Vein endothelial cell (primary cell): ENCODE measurements at places on chromosomes 3 and 15. TPM values are rescaled to one million over a fixed set of nuclear protein-coding genes. Genes with fewer than 3 reads are reported as not detected.

TRH gene
- total RNA-seq, result not detected in 2 replicates

RHOA gene
- 712 and 751 TPM in 2 replicates for total RNA-seq

MEX3B gene
- 13.1 and 16.3 TPM in 2 replicates for total RNA-seq

SLC15A2 gene
- total RNA-seq, result under 0.01 and 0.33 TPM in 2 replicates

ADGRG7 gene
- total RNA-seq, result not detected in 2 replicates

GJD2 gene
- not detected in 2 replicates for total RNA-seq

PCSK6 gene
- total RNA-seq, result 1.6 and 3.3 TPM in 2 replicates

PPCDC gene
- total RNA-seq, result 9.5 and 12.7 TPM in 2 replicates

OXTR gene
- total RNA-seq, result 0.29 and 0.65 TPM in 2 replicates

ABHD10 gene
- 27.8 and 31.3 TPM in 2 replicates for total RNA-seq

GCNT3 gene
- total RNA-seq, result not detected in 2 replicates

SOX2 gene
- not detected in 2 replicates for total RNA-seq

RBP2 gene
- total RNA-seq, result not detected in 2 replicates

KCNAB1 gene
- total RNA-seq, result 0.19 and 0.33 TPM in 2 replicates

CLDN16 gene
- under 0.01 TPM in 2 replicates for total RNA-seq

FSD2 gene
- total RNA-seq, result under 0.01 TPM in 1 of 2 replicates, not detected in the other

MLH1 gene
- 37.6 and 44.4 TPM in 2 replicates for total RNA-seq

CD200 gene
- total RNA-seq, result 10.2 and 14.7 TPM in 2 replicates

KCNMB3 gene
- 2.3 and 4.2 TPM in 2 replicates for total RNA-seq

LEKR1 gene
- total RNA-seq, result 0.33 and 0.48 TPM in 2 replicates

ZNF592 gene
- total RNA-seq, result 16.2 and 18.0 TPM in 2 replicates

KLHL25 gene
- 4.5 and 5.6 TPM in 2 replicates for total RNA-seq

RFT1 gene
- 14.4 and 20.4 TPM in 2 replicates for total RNA-seq

CTXND1 gene
- total RNA-seq, result not detected in 2 replicates

OSBPL10 gene
- 32.7 and 55.8 TPM in 2 replicates for total RNA-seq

ILDR1 gene
- total RNA-seq, result not detected in 2 replicates

COL7A1 gene
- total RNA-seq, result under 0.01 and 0.19 TPM in 2 replicates

BUB1B gene
- 14.0 and 28.1 TPM in 2 replicates for total RNA-seq

SAXO2 gene
- total RNA-seq, result 0.33 and 1.8 TPM in 2 replicates

NANOGP8 gene
- 0.38 TPM in 1 of 2 replicates, not detected in the other for total RNA-seq

MST1R gene
- 0.29 and 0.33 TPM in 2 replicates for total RNA-seq

MEGF11 gene
- under 0.01 TPM in 1 of 2 replicates, not detected in the other for total RNA-seq

KAT2B gene
- total RNA-seq, result 7.8 and 13.4 TPM in 2 replicates

ALG1L2 gene
- not detected in 2 replicates for total RNA-seq

TUSC7 gene
- total RNA-seq, result not detected in 2 replicates

ATP10A gene
- 0.19 TPM in 1 of 2 replicates, not detected in the other for total RNA-seq

RNU5B-1 gene
- not detected in 2 replicates for total RNA-seq

CADPS gene
- total RNA-seq, result not detected in 2 replicates

MESP2 gene
- 0.19 TPM in 1 of 2 replicates, not detected in the other for total RNA-seq

SRGAP3 gene
- 0.29 and 0.98 TPM in 2 replicates for total RNA-seq

CSPG4 gene
- total RNA-seq, result 0.19 and 0.33 TPM in 2 replicates

ROBO2 gene
- under 0.01 TPM in 1 of 2 replicates, not detected in the other for total RNA-seq

ANKRD34C gene
- total RNA-seq, result not detected in 2 replicates

GNAT1 gene
- not detected in 2 replicates for total RNA-seq

ITIH3 gene
- total RNA-seq, result not detected in 2 replicates

PRR20G gene
- total RNA-seq, result not detected in 2 replicates

CKMT1B gene
- not detected in 2 replicates for total RNA-seq

KNL1 gene
- 11.8 and 29.8 TPM in 2 replicates for total RNA-seq

FANCD2OS gene
- total RNA-seq, result not detected in 2 replicates

STRIT1 gene
- total RNA-seq, result not detected in 2 replicates

PATL2 gene
- total RNA-seq, result under 0.01 and 0.29 TPM in 2 replicates

WDR93 gene
- total RNA-seq, result 0.10 TPM in 1 of 2 replicates, not detected in the other

NR1I2 gene
- total RNA-seq, result 0.38 TPM in 1 of 2 replicates, not detected in the other

CPN2 gene
- total RNA-seq, result not detected in 2 replicates

GYG1 gene
- 36.2 and 40.8 TPM in 2 replicates for total RNA-seq
